Keratinocyte (primary cell): ENCODE measurements at places on chromosomes 13 and 19.

DNA sequence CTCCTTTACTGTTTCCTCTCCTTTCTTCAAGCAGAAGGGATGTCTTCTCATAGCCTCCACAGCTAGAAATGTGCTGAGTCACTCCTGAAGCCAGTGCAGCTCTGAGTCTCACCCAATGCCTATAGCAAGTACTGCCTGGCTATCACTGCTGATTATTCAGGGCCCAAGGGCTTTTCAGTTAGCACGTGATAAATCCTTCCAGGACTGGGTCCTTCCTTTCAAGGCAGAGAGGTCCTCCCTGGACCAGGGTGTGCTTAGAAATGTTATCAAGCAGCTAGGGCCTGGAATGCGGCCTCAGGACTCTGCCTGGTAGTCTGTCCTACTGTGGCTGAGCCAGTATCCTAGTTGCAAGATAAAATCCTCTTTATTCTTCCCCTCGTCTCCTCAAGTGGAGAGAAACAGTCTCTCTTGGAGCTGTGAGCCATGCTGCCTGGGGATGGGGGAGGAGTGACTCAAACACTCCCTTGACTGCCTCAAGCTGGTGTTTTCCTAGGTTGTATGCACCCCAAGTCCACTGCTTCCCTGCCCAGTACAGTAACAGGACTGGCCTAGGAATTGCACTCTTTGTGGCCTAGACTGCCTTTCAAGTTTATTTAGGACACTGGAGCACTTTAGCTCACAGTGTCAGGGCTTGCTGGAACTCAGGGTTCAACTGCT is 198.7 kb upstream of the SERP2 start:
- no peak for DNase-seq

DNA sequence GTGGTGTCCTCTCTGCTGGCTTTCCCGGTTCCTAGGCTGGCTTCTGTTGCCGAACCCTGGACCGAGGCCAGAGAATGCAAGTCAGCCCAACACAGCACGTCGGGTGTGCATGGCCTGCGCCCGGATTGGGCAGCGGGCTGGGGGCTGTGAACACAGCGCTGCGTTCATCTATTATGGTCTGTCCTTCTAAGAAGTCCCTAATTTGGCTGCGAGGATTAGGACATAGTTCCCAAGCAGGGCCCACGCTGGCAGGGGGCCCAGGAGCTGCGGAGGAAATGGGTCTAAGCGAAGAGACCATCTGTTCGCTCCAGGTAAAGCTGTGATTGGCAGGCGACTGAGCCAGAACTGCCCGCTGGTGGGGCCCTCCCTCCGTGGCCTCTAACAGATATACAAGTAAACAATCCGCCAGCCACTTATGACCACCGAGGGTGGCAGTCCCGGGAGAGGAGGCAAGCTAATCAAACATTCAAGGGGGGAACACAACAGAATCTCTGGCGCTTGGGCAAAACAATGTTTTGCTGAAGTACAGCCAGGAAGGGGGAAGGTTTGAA is 6.0 kb downstream of the SYCE2 start:
- DNase-seq = no peak

- no peak for DNase-seq
Measured at GRCh38 chr13:106710266-106710665, 142.3 kb upstream of the ARGLU1 start.

GRCh38 chr19:50024719-50025021 is 502 bp downstream of the VRK3 start:
- no peak for DNase-seq

DNA sequence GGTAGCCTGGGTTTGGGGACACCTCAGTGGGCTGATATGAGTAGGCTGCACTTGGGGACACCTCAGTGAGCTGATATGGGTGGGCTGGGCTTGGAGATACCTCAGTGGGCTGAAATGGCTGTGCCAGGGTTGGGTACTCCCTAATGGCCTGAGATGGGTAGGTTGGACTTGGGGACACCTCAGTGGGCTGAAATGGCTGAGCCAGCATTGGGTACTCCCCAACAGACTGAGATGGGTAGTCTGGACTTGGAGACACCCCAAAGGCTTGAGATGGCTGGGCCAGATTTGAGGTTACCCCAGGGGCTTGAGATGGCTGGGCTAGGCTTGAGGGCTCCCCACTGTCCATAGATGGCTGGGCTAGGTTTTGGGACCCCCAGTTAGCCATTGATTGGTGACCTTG is 12.1 kb downstream of the IQCN start:
- no peak for DNase-seq

DNA sequence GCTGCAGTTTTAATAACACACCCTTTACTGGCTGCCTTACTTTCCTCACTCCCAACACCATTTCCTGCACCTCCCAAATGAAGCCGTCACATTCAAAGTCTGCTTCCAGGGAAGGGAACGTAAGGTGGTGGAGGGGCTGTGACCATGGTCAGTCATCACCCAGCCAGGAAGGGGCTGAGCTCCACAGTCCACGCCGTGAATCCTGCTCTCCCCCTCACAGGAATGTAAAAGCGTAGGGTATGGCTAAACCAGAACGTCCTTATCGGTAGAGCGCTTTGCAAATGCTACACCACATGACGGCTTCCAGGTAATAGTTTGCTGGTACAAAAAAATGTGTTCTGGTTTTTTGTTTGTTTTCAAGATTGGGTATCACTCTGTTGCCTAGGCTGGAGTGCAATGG is 7.0 kb downstream of the NUMBL start:
- DNase-seq = no peak

DNA sequence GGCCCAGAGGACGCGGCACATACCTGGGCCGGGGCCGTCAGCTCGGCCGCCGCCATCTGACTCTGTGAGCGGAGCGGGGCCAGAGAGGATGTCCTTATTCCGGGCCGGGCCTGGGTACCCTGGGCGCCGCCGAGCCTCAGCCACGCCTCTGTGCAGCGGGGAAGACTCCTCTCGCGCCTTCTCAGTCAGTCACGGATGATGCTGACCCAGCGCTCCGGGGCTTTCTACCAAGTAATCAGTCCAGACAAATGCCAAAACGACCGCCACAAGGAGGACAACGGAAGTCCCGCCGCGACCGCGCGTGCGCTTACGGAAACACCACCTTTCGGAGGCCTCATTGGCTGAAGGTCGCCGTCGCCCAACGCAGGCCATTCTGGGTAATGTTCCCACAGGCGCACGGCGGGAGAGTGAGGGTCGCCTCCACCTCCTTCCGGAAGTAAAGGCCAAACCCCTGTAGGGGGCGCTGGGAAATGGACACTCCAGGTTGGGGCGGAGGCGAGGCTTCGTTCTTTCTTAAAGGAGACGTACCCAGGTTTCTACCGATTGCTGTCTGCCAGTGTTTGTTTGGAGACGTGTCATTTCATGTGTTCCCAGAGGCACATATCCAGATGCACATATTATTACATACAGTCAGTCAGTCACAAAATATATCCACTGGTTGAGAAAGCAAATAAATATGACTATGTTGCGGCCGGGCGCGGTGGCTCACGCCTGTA is at the start of gene ZNF256:
ZNF256 (minus strand) TSS at position 288 of the 716 bp plus-strand sequence; CDS start at position 56, 232 bp downstream.
- peak; percentile 82 for DNase-seq

GRCh38 chr13:32229443-32229842 is 85.7 kb downstream of the ZAR1L start:
- DNase-seq = no peak

- DNase-seq = no peak
Measured at GRCh38 chr13:113970810-113971470, 2.9 kb downstream of the C13orf46 start.

GRCh38 chr13:33279414-33280278 is 5.9 kb downstream of the STARD13 start:
- peak; percentile 69 for DNase-seq

- DNase-seq = no peak
Measured at GRCh38 chr19:44752123-44752815, 3.8 kb downstream of the BCL3 start.

DNA sequence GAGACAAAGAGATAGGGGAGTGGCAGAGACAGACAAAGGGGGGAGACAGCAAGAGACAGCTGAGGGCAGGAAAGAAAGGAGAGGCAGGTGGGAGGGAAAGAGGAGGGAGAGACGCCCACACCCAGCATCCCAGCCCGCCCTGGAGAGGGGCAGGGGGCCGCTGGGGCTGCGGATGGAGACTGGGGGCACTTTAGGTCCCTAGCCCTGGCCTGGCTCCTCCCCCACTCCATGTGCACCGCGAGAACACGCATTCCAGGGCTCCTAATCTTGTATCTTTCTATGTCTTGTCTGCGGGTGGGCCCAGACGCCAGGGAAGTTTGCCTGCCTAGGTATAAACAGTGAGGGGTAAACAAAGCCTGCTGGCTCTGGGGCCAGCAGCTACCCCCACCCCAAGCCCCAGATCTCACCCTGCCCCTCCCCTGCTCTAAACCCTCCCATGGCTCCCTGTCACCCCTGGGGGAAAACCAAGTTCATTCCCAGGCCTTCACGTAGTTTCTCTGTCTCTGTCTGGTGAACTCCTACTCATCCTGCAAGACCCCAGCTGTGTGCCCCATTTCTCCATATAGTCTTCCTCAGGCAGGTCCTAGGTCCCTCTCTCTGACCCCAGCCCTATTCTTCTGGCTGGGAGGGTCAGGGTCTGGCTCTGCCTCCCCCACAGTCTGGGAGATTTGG is 5.7 kb downstream of the TLE5 start:
- DNase-seq = no peak

DNA sequence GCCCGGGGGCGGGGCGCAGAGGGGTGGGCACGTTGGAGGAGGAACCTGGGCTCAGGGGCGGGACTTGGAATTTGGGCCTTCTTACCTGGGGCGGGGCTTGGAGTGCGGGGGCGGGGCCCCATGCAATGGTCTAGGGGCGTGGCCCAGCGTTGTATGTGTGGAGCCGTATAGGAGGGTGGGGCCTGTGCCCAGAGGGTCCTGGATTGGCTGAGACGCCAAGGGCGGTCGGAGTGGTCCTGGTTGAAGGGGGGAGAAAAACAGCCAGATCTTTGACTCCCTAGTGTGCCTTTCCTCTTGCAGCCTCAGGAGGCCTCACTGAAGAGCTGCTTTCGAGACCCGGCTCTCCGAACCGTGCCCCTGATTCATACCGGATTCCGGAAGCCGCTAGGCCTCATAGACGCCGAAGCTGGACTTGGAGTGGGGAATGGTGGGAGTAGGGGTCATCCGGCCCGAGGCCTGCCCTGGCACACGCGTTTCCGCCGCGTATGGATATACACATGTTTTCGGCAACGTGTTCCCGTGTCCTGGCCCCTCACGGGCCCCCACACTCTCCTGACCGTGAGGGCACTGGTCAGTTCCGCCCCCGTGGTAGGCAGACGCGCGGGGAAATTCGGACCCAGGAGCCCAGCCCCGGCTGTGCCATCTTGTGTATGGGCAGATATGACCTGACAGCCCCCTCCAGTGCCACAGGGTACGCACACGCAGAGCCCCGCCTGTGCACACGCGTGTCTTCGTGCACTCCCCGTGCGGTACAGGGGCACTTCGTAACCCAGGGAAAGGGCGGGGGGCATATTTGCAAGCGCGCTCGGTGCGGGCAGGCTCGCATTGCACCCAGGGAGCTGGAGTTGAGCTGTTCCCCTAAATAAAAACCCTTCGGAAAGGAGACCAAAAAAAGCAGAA is 661 bp upstream of the PRR12 start:
- DNase-seq = peak; percentile 93

- DNase-seq = no peak
Measured at GRCh38 chr19:17762505-17763229, 11.4 kb downstream of the FCHO1 start.

GRCh38 chr13:35496761-35497386 is 20.4 kb upstream of the MAB21L1 start:
- DNase-seq = no peak

- no peak for DNase-seq
Measured at GRCh38 chr13:95137096-95137495, 164.2 kb downstream of the ABCC4 start.

DNA sequence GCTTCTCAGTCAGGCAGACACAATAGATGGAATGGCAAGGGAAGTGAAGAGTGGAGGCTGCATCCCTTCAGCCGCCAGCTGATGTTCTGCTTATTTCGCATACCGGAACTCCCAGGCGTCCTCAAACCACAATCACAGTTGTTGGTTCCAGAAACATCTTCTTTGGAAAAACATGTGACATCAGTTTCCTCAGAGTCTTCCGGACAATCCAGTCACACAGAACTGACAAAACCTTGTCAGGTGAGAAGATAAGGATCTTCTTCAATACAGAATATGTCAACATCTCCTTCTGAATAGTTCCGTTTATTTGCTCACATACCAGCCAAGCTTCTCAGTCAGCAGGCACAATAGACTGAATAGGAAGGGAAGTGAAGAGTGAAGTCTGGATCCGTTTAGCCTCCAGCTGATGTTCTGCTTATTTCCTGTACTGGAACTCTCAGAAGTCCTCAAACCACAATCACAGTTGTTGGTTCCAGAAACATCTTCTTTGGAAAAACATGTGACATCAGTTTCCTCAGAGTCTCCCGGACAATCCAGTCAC is 45.1 kb upstream of the CEACAM21 start:
- no peak for DNase-seq

GRCh38 chr13:99962242-99962641 is 9.3 kb downstream of the ZIC5 start:
- no peak for DNase-seq

DNA sequence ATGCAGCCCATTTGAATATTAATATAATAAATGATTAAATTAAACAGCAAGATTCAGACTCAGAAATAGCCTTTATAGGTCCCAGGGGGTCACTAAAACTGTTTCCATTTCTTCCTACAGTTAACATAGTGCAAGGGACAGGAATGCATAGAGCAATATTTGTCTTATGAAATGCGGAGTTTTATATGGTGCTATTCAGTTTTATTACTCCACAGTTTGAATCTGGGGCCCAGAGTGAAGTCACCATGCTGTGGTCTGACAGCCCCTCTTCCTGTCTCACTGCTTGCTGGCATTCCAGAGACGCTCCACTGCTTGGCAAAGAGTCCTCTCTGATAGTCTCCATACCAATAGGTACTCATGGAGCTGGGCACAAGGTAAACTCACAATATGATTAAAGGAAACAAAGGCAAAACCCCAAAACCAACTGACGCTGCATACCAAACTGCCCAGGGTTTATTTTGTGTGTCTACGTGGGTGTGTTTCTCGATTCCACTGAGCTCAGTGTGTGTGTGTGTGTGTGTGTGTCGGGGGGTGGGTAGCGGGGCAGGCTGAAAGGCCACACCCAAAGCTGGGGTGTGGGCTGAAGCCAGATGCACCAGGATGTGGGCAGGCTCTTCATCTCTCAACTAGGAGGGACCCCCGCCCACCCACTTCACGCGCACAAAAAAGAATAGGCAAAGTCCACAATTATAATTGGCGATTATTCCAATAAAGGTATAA is 277.9 kb downstream of the TSHZ3 start:
- DNase-seq = no peak

DNA sequence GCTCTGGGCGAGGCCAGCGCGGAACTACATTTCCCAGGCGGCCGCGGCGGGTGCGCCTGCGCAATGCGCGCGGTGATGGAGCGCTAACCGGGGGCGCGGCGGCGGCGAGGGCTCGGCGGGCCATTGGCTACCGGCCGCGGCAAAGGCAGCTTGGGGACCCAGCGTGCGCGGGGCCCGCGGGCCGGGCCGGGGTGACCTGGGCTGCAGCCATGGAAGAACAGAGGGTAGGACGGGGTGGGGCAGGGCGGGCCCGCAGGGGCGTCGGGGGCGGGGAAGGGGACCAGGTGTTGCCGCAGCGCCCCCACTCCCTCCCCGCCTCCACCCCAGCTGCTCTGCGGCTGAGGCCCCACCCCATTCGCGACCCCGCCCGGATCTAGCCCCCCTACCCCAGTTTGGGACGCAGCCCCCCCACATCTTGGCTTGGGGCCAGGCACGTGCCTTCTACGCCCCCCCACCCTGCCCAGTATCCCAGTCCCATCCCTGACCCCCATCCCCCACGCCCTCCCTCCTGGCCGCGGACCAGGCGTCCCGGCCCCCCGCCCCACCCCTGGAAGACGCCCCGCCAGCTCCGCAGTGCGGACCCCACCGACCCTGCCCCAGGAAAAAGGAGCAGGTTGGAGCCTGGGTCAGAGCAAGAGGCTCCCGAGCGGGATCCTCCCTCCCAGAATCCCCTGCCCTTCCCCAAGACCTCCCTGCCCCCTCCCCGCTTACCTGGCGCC is at the start of gene FSD1:
FSD1 (plus strand) TSS at position 61 of the 719 bp plus-strand sequence; CDS start at position 210, 149 bp downstream.
- no peak for DNase-seq

GRCh38 chr19:48490981-48491792 is 20.4 kb downstream of the LMTK3 start:
- no peak for DNase-seq
